ENCODE measurements at places on chromosomes 4 and X.

- no peak for DNase-seq
These were observed 32.3 kb upstream of the CXCL8 start for GRCh38 chr4:73707918-73708577.

GRCh38 chrX:154010330-154011087 is 9.2 kb downstream of the IRAK1 start:
- DNase-seq: no peak

GRCh38 chrX:23788521-23788920 is 5.5 kb downstream of the SAT1 start:
- no peak for DNase-seq

DNA sequence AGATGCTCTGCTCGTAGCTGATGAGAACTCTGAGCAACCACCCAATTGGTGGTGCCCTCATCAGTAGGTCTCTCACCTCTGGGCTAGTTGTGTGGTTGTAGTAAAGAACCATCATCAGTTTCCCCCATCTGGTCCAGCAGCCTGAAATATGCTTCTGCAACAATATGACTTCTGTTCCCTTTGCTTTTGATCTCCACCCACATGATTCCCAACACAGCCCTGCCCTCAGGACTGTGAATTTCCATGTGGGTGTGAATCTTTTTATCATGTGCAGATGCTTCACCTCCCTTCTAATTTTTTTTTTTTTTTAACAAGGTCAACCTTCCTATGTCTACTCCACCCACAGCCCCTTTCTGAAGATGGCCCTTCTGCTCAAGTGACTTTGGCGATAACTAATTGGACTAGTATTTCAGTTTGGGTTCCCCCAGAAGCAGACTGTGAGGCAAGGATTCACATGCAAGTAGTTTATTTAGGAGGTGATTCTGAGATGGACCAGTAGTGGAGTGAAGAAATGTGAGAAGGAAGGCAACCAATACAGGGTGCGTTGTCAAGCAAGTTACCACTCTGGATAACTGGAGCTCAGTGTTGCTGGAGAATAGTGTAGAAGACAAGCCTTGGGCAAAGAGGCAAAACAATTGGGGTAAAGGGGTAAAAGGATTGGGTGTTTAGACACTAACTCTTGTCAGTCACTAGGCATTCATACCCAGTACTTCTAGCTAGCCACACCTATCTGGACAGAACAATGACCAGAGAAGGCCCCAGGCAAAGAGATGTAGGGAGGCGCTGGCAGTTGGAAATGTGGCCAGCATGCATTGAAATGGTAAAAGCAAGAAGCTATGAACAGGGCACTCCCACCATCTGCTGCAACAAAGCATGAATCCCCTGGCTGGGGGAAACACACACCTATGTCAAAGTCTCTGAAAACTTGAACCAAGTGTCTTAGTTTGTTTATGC is 466.2 kb downstream of the BCOR start:
- DNase-seq: no peak

DNA sequence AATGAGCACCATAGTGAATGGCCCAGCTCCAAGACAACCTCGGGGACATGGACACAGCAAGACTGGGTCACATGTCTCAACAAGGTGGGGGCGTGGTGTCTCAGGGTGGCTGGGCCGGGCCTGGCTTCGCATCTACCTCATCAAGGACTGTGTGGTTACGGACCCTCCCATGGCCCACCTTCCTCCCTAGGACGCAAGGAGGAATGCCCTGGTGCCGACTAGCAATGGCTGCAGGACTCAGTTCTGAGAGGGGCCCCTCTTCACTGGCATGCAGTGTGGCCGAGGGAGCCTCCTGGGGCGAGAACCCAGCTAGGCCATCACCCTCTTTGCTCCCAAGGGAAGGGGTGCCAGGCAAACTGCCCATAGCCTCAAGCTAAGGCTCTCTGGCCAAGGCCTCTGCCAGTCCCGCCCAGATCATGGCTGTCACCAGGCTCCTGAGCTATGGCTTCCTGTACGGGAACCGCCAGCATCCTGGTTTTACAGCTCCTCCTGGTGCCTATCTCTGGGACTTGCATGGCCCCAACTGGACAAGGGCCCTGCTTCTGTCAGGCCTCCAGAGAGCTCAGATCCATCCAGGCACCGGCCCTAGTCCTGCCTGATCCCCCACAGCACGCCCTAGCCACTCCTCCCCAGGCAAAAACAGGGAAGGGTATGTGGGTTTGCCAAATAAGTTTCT is 218.0 kb upstream of the AGTR2 start:
- no peak for DNase-seq

DNA sequence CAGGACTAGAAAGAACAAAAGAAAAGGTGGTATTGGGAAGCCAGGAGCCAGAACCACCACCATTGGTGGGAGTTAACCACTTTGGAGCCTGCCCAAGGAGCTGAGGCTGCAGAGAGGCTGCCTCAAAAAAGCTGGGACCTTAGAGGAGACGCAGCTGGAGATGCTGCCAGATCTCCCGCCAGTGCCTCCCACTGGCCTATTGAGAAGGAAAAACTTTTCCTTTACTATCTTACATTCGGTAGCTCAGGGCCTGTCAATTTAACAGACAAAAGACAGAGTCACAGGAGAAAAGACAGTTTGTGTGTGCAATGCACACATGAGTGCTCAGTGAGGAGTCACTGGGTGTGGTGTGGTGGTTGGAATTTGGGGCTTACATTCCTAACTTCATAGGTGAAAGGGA is 52.4 kb upstream of the HPSE start:
- no peak for DNase-seq

DNA sequence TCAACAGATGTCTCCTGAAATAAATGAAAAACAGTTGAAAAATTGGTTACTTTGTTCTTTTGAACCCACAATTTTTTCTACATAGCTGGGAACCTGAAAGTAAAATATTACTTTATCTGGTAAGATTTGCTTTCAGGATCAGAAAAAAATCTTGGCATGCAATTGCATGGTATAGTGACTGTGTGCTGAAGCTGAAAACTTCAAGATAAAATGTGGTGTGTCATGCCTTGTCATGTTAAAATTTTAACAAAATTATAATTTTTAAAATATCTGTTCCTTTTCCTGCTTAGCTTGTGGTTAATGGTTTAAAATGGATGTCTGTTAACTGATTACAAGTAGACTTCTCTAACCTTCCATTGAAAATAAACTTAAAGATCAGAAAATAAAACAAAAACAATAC is 904.8 kb downstream of the PDHA2 start:
- DNase-seq: no peak

DNA sequence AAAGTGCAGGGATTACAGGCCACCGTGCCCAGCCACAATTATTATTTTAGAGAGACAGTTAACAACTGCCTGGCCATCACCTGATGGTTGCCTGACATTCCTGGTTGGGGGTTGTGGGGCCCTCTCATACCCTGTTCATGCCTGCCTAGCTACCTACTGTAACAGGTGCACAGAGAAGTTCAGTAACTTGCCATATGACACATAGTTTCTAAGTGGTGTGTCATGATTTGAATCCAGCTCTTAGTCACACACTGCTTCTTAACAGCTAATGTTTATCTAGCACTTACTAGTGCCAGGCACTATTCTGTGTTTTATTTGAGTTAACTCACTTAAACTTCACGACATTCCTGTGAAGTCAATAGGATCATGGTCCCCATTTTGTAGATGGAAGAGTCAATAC is 122.7 kb upstream of the JADE1 start:
- no peak for DNase-seq

- no peak for DNase-seq
These were observed 3.9 kb downstream of the HCFC1 start for GRCh38 chrX:153967536-153968224.

DNA sequence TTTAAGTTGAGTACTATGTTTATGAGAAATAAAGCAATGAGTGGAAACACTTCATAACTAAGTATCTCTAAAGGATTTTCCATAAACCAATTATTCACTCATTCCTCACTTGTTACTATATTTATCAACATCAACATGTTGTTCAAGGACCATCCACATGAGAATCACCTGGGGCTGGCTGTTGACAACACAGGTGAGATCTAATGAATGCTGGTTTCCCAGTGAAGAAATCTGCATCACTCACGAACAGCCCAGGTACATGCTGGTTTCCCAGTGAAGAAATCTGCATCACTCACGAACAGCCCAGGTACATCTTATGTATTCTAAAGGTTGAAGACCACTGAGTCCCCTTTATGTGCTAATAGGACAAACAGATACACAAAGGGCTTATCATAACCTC is 32.5 kb downstream of the TSPAN5 start:
- DNase-seq: no peak

DNA sequence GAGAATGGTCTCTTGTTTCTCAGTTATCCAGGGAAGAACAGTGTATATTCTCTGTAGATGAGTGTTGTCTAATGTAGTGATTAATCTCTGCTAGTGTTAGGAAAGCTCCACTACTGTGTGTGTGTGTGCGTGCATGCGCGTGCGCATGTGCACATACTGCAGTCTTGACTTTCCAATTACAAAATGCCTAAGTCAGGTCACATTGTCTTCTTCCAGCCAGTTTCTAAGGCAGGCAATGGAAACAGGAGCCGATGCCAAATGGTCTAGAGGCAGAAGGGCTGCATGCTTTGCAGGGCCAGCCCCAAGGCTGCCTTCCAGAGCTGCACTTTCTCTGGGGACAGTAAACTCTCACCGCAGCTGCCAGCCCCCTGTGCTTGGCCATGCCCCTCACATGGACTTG is 30.5 kb upstream of the NAP1L5 start:
- no peak for DNase-seq

DNA sequence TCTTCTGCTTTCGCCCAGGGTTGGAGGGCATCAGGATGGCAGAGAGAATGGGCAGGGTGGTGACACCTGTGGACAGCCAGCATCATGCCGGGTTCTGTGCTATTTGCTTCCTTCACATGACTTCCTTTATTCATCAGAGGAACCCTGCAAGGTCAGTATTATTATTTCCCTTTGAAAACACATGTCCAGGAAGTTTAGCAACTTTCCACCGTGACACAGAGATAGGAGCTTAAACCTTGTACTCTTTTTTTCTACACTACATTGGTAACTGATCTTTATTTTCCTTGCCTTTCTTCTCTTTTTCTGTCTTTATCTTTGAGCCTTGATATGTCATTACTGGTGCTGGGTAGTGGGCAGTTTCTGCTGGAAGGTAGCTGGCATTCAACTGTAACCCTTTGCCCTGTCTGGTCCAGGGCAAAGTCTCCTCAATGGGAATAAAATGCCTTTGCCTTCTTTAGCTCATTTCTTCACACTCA is 5.0 kb upstream of the MGST2 start:
- DNase-seq: no peak

DNA sequence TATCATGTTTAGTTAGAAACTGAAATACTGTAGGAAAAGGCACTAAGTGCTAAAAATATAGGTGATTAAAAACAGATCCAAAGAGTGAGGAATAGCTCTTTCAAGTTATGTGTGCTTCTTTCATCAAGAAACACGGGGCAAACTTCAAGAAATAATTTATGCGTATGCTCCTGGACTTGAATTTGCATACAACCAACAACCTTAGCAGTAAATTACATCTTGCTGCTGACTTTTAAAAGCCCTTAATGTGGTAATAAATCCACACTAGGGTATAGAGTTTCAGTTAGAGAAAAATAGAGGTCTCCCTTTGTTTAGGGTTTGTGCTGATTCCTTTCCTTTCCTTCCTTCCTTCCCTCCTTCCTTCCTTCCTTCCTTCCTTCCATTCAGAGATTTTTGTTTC is 94.5 kb upstream of the GC start:
- DNase-seq: no peak

DNA sequence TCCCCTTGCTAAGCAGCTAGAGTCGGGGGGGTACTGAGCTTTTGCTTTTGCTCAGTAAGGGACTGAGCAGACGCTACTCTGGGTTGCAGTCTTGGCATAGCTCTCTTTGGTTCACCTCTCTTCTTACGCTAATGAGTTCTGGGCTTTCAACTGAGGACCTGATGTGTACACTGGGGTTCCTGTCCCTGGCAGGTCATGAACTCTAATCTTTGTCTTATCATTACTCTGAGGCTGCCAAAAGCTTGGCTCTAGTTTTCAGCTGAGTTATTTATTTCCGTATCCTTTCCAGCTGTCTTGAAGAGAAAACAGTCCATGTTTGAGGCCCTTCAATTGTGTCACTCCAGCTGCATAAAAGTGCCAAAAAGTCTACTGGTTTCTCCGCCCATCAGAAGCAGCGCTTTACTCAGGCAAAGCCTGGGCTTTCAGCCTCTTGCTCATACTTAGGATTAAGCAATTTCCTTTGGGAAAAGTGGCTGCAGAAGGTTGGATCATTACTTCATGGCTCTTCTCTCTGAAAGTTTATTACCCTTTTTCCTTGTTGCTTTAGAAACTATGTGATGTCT is 121.0 kb upstream of the STOX2 start:
- DNase-seq: no peak

DNA sequence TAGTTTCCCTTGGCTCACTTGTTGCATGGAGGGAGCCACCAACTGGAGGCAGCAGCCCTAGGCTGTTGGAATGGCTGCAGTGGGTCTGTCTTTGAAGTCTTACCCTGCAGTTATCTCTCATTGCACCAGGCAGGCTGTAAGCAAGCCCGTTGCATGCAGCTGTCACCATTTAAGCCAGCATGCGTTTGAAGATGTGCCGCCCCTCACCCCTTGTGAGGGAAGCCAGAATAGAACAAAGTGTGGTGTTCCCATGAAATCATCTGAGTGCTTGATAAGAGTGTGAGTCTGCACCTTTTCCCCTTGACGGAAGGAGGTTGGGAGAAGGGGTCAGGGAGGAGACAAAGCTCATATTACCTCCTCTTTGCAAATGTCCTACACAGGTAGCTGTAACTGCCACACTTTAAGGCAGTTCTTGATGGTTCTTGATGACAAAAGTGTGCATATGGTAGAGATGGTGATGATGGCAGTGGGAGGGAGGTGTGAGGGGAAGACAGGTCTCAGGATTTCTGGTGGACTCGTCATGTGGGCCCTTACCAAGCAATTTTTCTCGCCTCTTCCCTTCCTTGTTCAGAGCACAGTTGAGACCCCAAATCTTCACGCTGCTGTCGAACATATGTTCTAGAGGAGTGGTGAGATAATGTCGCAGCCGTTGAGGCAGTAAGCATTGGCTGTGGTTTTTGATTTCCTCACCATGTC is 191.4 kb upstream of the LEF1 start:
- no peak for DNase-seq

- peak; percentile 41 for DNase-seq
These were observed 138.6 kb downstream of the AFF1 start for GRCh38 chr4:87073199-87074120.

DNA sequence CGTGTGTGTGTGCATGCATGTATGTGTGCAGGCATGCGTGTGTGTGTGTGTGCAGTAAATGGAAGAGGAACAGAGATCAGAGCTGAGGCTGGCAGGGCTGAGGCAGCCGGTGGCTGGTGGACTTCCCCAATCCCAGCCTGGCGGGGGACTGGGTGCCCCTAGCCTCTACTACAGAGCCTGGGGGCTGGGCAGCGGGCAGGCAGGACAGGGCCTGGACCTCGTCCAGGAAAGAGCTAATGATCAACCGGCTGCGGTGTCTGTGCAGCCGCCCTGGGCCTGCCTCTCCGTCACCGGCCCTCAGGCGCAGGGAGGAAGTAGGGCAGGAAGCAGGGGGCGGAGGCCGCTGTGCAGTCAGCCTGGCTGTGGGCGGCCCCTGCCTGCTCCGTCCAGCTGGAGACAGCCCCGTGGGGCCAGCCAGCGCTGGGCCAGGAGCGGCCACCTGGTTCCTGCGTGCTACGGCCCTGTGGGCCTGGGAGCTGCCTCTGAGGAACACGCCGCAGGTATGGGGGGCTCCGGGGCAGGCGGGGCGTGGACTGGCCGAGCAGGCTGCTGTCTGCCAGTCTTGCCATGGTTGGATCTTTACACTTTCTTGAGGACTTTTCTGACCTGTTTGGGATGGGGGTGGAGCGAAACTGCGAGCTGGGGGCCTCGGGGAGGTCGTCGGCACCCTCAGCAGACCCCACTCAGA is at the start of gene SH3TC1:
Gene SH3TC1 (plus strand): TSS at position 385 of the 688 bp plus-strand sequence. CDS start 5,905 bp downstream, outside the sequence.
- DNase-seq: peak; percentile 65

GRCh38 chrX:39167791-39168190 is 366.5 kb downstream of the MID1IP1 start:
- DNase-seq: no peak

Data from activated T-cell treated with anti-CD3 and anti-CD28 coated beads, Interleukin-2, amount 50 U/mL, for 1 hour (primary cell).